ENCODE measurements at places on chromosomes 12 and 14. TPM values are rescaled to one million over a fixed set of nuclear protein-coding genes. Genes with fewer than 3 reads are reported as not detected.

- no peak for DNase-seq
These were observed 754 bp downstream of the ACSS3 start for GRCh38 chr12:81078469-81079196.

GRCh38 chr12:115511986-115512711 lies 765.3 kb downstream of the MED13L start:
- DNase-seq, result no peak

DNA sequence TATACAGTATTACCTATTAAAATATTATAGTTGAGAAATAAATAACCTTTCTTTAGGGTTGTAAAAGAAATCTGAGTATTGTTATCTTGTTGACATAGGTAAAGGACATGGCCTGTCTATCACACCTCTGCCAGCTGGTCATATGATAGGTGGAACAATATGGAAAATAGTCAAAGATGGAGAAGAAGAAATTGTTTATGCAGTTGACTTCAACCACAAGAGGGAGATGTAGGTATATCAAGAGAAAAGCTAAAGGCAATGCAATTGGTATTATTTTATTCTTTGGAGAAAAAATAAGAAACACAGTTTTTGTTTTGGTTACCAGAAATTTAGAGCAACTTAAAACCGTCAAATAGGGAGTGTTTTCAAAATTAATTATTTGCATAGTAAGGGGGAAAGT lies 13.5 kb downstream of the CPSF2 start:
- DNase-seq, result no peak

DNA sequence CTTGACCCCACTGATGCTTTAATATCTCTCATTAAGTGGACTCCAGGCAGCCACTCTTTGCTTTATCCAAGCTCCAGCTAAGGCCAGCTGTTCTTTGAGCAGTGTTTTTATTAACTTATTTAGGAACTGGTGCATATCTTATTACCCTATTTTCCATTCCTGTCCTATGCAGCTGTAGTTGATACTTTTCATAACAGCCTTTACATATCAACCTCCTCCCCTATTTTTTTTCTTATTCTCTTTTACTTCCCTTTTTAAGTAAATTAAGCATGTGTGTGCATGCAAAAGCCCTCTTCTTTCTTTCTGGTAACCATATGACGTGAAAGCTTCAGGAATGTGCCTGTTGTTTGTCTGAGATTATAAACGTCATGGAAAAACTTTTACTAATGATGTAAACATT lies 121.2 kb downstream of the PTPRQ start:
- DNase-seq, result no peak

DNA sequence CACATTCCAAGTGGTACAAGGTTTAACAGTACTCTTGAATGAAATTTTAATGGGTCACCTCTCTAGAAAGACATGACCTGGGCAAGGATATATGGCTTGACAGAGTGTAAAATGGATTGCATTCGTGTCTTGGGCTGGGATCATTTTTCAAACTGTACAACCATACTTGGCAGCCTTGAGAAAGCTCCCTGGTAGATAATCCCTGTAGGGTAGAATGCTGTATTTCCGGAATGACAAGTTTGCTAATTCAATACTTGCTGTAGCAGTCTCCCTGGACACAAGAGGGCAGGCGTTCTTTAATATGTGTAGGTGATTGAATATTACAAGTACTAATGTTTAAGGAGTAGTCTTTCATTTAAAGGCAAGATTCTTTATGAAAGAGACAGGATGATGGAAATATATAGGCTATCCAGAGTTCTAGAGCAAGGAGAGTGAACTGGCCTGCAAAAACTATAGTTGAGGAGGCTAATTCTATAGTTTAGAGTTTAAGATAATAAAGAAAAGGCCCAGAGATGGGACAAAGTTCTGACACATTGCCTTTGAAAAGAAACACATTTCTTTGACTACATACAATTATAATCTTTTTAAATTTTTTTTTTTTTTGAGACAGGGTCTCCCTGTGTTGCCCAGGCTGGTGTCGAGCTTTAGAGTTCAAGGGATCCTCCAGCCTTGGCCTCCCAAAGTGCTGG lies 53.4 kb downstream of the PLBD1 start:
- no peak for DNase-seq

- DNase-seq, result no peak
These were observed 72.1 kb downstream of the PLEKHA5 start for GRCh38 chr12:19201661-19202060.

DNA sequence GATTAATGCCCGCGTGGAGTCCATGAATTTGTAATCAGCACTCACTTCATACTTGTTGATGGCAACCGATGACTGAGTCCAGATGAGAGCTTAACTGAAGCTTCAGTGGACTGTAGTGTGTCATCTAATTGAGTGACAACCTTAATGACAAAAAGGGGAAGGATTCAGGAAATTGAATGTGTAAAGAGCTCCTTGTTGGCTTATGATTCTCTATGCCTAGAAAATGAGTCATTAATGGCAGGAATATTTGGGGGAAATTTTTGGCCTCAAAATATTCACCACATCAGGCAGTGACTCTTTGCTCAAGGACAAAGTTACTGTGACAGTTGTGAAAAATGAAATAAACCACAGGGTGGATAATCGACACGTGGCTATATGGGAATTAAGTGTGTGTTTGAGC lies 55.3 kb upstream of the STON2 start:
- no peak for DNase-seq

DNA sequence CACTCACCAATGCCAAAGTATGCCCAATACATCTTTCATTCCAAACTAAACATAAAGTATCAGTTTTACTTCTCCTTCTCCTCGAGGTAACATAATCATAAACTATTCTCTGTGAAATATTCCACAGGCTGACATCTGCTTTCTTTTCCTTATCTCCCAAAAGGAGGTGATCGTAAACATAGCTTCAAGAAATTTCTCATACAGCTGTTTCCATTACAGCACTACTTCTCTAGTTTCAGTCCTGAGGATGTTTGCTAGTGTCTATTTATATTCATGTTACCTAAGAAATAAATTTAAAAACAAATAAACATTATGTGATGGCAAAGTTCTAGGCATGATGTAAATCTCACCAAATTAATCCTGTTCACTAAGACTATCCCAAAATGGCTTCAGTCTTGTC lies 90.1 kb upstream of the CPSF6 start:
- no peak for DNase-seq

DNA sequence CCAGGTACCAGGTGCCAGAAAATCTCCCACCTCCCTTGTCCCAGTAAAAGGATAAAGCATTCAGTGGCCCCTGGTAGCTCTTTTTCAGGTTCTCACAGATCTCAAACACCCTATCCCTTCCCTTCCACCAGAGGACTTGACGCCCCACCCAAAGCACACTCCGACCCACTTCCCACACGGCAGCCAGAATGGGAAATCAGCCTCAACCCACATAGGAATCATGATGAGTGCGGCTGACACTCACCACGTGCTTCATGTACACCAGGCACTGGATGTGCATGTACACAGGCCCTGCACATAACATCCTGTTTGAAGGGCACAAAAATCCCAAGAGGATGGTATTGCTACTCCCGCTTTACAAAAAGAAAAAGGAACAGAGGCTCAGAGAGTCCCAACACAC lies 71.9 kb downstream of the TBX3 start:
- no peak for DNase-seq

Gene CCDC175
- total RNA-seq, result not detected

Gene NEUROD4
- total RNA-seq, result not detected
